ENCODE measurements at places on chromosomes 7 and 10.

- no peak for DNase-seq
These were observed 537.9 kb upstream of the MGMT start for GRCh38 chr10:128929131-128929530.

- DNase-seq = no peak
These were observed 73.7 kb upstream of the PPIF start for GRCh38 chr10:79273604-79274003.

- DNase-seq = no peak
These were observed at the start of gene ADAM12 for GRCh38 chr10:126387931-126388911. Gene ADAM12, minus strand, starts transcription at chr10:126388477. Its CDS starts 332 bp downstream, at chr10:126388145.

DNA sequence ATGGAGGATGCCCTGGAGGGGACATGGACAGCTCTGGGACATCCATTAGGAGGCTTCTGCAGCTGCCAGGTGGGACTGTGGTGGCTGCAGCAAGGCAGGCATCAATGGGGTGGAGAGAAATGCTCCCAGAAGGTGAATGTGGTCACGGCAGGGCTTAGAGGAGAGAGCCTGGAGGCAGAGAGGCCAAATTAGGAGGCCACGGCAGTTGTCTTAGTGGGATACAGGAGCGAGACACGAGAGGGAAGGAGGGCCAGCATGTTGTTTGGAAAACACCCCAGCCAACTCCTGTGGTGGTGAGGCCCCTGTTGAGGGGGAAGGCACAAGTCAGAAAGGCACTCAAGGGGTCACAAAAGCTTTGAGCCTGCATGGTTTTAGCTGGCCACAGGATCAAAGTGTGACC is 14.6 kb upstream of the ECHDC3 start:
- DNase-seq = no peak

DNA sequence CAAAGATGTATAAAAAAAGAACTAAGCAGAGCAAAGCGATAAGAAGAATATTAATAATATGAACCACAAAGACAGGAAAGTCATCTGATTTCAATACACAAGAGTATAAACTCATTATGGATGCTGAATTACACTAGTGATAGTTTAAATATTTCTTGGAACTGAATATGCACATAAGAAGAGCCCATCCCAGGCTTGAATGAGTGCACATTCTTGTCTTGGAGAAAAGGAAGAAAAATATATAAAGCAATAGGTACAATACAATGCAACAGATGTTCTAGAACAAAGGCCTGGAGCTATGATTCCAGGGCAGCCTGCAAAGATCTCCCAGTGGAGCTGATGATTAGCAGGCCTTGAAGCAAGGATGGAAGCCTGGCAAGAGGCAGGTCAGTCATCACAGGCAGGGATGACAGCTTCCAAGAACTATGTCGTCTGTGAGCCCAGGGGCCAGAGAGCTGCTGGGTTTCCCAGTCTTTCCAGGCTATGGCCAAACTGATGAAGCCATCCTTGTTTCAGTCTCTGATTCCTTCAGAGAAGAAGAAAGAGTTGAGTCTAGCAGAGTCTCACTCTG is 277.6 kb downstream of the KCNMA1 start:
- no peak for DNase-seq

DNA sequence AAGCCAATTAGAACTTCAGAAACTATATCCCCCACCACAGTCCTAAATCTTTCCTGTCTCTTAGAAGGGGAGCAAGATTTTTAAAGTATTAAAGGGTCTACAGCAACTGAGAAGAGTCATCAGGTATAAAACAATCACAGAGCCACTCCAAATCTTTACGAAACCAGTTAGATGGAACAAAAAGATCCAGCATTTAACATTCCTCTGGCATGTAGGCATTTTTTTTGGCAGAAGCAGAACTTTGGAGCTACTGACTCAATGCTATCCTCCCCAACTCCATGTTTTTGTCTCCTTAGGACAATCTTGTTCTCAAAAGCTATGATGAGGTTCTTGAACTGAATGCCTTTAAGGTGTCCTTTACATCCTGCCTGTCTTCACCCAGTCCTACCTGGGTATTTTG is 333.3 kb downstream of the PRPF18 start:
- no peak for DNase-seq

DNA sequence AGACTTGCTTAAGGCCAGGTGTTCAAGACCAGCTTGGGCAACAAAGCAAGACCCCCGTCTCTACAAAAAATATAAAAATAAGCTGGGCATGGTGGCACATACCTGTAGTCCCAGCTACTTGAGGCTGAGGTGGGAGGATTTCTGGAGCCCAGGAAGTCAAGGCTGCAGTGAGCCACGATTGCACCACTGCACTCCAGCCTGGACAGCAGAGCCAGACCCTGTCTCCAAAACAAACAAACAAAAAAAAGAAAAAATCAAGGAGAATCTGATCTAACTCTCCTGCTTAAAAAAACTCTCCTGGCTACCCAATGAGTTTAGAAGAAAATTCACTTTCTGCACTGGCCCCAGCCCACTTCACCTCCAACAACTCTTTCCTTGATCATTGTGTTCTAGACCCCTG is 1.9 kb upstream of the KPNA7 start:
- no peak for DNase-seq

GRCh38 chr10:100654782-100655325 is 90.5 kb upstream of the PAX2 start:
- DNase-seq = peak; percentile 1

DNA sequence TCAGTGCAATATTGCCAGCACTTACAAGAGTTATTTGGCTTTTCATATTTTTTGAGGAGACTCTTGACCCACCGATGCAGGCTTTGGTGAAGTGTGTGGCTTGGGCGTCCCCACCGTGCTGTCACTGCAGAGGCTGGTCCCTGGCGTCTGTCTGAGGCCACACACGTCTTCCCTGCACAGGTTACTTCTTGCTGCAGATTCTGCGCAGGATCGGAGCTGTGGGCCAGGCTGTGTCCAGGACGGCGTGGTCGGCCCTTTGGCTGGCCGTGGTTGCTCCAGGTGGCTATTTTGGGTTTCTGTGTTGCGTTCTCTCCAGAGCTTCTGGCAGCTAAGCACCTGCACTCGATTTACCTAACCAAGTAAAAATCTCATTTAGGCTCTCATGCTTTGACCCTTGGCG is 18.9 kb downstream of the SUN1 start:
- no peak for DNase-seq

- DNase-seq = no peak
These were observed 177.7 kb upstream of the FEZF1 start for GRCh38 chr7:122482212-122482611.

- DNase-seq = no peak
These were observed 47.5 kb downstream of the DENND2A start for GRCh38 chr7:140592964-140593671.

GRCh38 chr10:79329529-79329928 is 17.7 kb upstream of the PPIF start:
- no peak for DNase-seq

DNA sequence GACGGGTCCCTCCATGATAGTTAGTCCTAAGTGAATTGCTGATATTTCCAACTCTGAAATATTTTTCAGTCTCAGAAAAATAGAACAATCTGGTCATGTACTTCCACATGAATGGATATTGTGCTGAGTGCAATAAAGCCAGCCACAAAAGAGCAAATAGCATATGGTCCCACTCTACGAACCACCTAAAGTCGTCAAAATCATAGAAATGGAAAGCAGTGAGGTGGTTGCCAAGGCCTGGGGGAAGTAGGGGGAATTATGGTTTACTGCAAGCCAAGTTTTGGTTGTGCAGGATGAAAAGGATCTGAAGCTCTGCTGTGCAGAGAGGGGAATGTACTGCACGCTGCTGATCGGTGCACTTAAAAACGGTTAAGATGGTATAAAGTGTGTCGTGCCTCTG is 313.8 kb upstream of the ADARB2 start:
- no peak for DNase-seq

- DNase-seq = no peak
These were observed 1.8 kb upstream of the SP8 start for GRCh38 chr7:20788420-20788990.

GRCh38 chr7:88003581-88003980 is 69.5 kb downstream of the ADAM22 start:
- DNase-seq = no peak

- DNase-seq = no peak
These were observed at the start of gene WIPF3 for GRCh38 chr7:29806208-29806994. Gene WIPF3, plus strand, starts transcription at chr7:29806508. Its CDS starts 28,217 bp downstream, at chr7:29834725.

DNA sequence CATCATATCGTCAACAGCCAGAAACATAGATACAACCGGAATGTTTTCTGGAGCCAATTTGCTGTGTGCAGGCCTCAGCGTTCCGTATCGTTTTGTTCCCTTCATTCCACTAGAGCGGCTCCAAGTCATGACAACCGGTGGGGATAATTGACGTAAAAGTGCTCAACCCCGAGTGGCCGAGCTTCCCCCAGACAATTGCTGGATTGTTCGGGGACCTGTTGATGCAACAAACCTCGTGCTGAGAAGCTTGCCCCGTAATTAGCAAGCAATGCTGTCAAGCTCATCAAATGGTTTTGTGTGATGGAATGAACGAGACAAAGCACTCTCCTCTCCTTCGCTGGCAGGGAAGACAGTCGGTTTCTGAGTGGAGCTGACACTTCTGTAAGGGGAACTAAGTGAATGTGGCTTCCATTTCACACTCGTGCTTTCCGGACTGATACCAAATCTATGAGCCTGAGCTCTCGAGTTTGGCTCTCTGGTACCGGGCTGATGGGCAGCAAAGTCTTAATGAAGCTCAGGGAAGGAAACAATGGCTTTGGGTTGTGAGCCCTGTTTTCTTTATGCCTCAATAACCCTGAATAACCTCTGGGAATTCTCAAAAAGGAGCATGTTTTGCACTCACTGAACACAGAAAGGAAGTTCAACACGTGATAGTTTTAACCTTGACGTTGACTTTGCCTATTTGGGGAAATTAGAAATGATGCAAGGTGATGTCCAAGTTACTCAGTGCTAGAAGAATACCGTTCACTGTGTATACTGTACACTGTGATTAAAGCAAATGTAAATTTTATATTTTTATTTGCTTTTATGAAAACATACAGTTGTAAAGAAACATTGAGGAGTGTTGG is 220.5 kb downstream of the BAMBI start:
- no peak for DNase-seq

- DNase-seq = no peak
These were observed 205.8 kb downstream of the CCSER2 start for GRCh38 chr10:84534168-84534567.

GRCh38 chr7:39651265-39651664 is 27.9 kb downstream of the RALA start:
- DNase-seq = no peak

DNA sequence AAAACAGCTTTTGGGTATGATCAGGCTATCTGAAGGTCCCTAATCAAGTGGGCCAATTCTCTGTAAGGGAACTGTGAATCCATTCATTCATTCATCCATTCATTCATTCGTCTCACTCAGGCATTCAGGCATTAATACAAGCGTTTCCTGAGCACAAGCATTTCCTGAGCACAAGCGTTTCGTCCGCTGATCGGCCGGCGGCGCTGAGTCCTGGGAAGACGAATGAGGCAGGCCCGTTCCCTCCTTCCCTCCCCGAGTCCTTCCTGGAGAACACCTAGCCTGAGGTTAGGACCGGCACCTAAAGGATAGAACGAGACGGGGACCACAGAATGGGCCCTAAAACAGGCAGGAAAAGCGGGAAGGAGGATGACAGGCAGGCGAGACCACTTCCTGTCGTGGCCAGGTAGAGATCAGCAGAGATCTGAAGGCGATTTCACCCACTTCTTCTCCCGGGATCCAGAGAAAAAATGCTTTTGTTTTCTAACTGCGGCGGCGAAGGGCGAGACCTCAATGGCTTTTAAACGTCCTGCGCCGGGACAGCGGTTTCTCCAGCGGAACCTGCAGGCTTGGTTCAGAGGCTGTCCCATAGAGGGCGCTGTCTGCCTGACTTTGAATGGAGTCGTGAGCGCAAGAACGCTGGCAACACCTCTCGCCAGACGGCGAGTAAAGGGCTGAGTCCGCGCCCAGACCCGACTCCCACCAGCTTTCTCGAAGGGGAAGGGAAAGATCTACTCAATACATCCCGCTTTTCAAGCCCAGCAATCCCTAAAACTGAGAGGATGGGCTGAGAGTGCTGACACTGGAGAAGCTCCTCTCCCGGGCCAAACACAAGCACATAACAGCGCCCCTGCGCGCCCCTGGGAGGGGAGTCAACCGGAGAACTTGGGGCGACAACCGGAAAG is 2.9 kb upstream of the HMX3 start:
- peak; percentile 75 for DNase-seq

DNA sequence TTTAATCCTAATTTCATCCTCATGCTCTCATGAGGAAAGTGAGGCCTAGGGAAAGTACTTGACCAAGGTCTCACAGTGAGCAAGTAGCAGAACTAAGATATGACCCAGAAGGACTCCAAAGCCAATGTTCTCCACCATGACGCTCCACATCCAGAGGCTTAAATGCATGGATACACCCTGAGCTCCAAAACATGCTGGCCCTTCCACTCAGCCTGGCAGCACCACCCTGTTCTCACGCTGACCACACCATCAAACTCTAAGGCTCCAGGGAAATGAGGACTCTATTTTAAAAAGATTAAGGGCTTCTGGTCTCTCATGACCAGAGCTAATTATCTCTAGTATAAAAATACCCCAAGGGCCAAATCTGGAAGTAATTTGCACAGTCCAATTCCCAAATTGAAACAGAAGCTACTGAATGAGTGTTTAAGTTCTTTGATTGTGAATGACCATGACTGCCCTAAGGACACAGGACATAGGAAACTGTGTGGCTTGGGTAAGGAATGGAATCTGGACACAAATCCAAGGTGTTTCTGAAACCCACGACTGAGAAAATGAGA is 71.1 kb upstream of the ABLIM1 start:
- DNase-seq = no peak

GRCh38 chr10:10956681-10957542 is 60.8 kb upstream of the CELF2 start:
- DNase-seq = no peak

DNA sequence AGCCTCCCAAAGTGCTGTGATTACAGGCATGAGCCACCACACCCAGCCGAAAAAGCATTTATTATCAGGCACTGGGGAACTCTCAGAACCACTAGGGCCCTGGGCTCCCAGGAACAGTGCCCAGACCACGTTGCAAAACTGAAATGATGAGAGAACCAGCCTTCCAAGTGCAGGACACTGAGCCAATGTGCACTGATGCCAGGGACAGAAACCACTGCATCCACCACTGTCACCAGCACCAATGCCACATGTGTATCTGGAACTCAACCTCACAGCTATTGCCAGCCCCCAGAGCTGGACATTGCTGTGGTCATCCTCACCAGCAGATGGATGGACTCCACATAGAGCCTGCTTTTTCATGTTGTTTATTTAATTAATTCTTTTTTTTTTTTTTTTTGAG is 28.2 kb upstream of the TPST1 start:
- no peak for DNase-seq

DNA sequence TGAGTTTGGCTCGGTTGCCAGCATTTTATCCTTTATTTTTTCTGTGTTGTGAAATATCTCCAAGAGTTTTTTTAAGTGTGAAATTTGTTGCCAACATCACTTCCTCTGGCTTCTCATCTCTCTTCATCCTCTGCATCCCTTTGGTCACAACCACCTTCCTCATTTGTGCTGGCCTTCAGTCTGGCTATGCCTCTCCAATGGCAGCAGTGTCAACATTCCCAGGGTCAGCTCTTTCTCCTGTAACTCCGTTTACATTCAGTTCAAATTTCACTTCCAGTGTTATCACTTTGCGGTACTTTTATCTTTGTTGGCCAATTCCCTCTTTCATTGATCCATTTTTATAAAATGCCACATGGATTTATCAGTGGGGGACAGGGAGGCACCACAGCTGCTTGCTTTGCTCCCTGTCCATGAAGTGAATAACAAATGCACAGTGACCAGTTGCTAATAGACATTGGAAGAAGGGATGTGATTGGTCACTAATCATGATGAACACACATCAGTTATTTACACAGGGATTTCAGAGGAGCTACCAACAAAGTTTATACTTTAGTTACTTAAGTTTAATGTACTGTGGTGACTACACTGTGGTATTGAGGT is 311.4 kb upstream of the LRGUK start:
- DNase-seq = no peak

Measured in stimulated activated CD4-positive, alpha-beta T cell treated with anti-CD3 and anti-CD28 coated beads, Interleukin-15, amount 100 ng/mL, for 1 hour (primary cell).